ENCODE measurements at places on chromosomes 11 and 22.

GRCh38 chr22:23856721-23857605 lies 712 bp upstream of the SLC2A11 start:
- no peak for DNase-seq

DNA sequence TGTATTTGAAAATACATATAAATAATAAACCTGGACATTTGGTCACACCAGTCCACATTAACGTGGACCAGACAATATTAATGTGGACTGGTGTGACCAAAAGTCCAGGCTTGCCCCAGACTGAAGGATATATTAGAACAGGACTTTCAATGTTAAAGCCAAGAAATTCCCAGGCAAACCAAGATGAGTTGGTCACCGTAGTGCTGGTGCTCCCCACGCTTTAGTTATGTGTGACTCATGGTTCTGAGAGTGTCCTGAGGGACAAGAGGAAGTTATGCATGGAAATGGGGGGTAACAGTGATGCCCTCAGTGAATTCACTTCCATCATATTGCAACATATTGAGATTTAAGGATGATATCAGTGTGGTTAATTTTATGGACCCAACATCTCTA lies 31.4 kb downstream of the POU2AF1 start:
- DNase-seq, result no peak

- no peak for DNase-seq
These were observed 16.7 kb downstream of the BCL9L start for GRCh38 chr11:118908901-118909618.

- DNase-seq, result no peak
These were observed 9.0 kb upstream of the UPK2 start for GRCh38 chr11:118947091-118947490.

DNA sequence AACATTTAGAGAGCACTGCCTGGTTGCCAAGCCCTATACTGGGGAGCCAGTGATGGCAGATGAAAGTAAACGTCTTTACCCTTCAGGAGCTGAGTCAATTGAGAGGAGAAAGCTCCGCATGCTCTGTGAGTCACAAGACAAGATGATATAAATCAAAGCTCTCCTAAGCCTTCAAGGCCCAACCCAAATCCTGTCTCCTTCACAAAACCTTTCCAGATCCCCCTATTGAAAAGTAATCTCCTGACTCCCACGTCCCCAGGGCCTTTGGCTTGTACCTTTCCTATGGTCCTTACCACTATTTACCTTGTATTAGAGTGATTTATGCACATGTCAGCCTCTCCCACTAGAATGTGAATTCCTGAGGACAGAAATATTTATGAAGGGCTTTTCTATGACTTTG lies 230.1 kb upstream of the TENM4 start:
- DNase-seq, result no peak

GRCh38 chr22:27557286-27558008 lies 244.1 kb downstream of the MN1 start:
- DNase-seq, result no peak

- DNase-seq, result no peak
These were observed 1079.7 kb downstream of the TBC1D22A start for GRCh38 chr22:47842119-47842518.

GRCh38 chr11:116661056-116661455 lies 111.7 kb downstream of the BUD13 start:
- no peak for DNase-seq

DNA sequence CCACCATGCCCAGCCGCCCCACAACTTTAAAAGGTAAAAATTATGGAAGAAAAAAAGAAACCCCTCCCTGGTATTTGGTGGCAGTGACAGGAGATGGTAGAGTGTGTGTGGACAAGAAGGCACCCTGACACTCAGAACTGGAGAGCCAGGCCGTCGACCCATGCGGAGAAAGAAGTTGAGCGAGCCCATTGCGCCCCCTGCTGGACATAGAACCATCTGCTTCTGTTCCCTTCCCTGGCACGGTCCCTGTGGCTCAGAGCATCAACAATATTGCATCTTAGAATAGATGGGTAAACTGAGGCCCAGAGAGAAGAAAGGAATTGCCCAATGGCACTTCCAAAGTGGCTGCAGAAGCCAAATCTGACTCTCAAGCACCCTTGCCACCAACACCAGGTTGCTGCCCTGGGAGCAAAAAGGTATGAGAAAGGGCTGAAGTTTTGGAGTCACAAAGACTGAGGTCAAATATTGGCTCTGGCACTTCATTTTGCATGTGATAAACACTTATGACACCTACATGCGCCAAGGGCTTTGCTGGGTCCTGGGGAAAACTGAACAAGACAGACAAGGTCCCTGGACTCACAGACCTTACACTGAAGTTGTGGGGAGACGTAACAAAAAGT lies 8.6 kb downstream of the MRPL11 start:
- peak; percentile 71 for DNase-seq

- DNase-seq, result no peak
These were observed 309.6 kb downstream of the TBC1D22A start for GRCh38 chr22:47071807-47072641.

DNA sequence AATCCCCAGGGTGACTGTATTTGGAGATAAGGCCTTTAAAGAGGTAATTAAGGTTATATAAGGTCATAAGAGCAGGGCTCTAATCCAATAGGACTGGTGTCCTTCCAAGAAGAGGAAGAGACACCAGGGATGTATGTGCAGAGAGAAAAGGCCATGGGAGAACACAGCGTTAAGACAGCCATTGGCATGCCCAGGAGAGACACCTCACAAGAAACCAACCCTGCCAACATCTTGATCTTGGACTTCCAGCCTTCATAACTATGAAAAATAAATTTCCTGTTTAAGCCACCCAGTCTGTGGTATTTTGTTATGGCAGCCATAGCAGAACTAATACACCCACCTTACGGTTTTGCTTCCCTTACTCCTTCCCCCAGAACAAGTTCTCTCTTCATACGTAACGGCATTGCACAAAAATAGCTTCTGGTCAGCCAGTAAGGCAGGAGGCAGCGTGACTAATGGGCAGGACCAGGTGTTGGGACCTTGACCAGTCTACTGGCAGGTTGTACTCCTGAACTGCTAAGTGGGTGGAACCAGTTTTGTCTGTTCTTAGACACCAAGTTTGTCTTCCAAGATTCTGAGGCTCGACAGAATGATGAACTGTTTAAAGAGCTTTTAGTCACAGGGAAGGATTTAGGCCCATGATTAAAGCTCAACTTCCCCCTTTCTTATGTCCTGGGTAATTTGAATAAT lies 31.9 kb upstream of the UPB1 start:
- no peak for DNase-seq

DNA sequence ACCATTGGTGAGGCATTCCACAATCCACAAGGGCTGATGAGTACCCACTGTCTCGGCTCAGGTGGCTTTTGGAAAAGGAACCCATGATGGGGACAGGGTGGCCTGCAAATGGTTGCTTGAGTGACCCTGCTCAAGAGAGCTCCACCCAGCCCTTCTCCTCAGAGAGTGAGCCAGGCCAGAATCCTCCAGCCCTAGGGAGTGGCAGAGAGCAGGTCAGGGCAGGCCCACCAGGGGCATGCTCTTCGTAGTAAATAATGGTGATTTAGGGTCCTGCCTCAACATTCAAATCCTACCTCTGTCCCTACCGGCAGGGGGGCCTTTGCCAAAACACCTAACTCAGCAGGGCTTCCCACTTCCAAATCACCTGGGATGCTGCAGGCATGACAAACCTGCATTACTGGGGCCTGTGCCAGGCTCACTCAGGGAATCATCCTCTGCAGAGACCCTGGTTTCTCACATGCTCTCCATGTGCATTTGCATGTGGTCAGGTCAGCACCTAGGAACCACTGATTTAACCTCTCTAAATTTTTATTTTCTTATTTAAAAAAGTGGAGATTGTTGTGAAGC lies 17.3 kb upstream of the TP53I11 start:
- DNase-seq, result no peak

- peak; percentile 38 for DNase-seq
These were observed 10.2 kb upstream of the PDE2A start for GRCh38 chr11:72684236-72684912.

DNA sequence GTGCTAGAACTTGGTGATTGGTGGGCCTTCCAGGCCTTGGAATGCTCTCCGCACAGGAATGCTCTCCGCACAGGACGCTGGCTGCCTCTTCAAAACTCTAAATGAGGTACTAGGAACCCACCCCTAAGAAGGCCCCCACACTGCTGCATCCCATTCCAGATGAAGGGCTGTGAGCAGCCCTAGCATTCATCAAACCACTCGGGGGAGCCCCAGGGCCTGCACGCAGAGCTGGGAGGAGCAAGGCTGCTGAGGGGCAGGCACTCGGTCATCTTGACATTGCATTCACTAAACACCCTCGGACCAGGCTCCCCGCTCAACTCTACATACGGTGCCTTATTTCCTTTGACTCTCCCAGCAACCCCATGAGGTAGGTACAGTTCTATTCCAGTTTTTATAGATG lies 49.2 kb upstream of the EMID1 start:
- no peak for DNase-seq

DNA sequence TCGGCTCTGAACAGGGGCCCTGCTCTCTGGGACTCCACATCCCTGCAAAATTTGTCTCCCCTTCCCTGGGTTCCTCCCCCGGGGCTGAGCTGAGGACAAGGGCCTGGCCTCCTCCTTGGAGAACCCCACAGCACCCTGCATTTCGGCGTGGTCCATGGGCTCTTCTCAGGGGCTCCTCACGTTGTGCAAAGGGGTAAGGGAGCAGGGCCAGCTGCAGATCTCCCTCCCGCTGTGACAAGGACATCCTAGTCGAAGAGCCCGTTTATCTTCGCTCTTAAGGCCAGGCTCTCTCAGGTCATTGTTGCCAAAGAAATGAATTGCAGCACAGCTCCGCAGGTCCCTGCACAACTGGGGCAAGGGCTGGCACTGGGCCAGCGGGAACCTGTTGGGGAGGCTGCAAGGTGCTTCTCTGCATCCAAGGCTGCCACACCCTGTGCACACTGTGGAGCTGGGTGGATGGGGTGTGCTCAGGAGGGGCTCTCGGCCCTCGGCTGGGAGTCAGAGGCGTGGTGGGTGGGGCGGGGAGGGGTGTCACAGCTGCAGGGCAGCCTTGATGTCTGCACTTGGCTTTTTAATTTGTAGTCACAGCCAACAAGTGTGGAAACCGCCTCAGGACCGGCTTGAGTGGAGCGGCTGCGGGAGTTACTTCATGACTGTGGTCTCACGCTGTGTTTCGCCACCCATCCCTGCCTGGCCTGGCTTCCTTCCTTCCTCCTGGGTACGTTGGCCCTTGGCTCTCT lies 26.6 kb upstream of the SEPTIN5 start:
- DNase-seq, result no peak

DNA sequence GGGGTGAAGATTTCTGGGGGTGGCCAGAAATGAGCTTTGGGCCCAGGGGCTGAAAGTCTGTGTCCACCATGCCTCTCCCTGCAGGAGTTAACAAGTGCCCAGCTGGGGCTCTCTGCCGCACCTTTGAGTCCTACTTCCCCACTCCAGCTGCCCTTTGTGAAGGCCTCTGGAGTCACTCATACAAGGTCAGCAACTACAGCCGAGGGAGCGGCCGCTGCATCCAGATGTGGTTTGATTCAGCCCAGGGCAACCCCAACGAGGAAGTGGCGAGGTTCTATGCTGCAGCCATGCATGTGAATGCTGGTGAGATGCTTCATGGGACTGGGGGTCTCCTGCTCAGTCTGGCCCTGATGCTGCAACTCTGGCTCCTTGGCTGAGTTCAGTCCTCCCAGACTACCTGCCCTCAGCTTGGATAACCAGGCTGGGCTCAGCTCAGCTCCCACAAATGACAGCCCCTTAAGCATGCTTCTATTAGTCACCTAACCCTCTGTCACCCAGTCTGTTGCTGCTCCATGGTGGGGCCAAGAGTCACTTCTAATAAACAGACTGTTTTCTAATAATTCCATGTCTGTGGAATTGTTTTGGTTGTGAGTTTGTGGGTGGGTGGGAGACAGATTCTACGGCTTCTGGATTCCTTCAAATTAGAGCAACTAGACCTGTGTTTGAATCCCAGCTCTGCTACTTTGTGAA lies 3.0 kb upstream of the INPPL1 start:
- DNase-seq, result no peak

- DNase-seq, result peak; percentile 69
These were observed 11.4 kb upstream of the BRD1 start for GRCh38 chr22:49838771-49839717.

- no peak for DNase-seq
These were observed 20.1 kb upstream of the CHADL start for GRCh38 chr22:41260871-41261270.

DNA sequence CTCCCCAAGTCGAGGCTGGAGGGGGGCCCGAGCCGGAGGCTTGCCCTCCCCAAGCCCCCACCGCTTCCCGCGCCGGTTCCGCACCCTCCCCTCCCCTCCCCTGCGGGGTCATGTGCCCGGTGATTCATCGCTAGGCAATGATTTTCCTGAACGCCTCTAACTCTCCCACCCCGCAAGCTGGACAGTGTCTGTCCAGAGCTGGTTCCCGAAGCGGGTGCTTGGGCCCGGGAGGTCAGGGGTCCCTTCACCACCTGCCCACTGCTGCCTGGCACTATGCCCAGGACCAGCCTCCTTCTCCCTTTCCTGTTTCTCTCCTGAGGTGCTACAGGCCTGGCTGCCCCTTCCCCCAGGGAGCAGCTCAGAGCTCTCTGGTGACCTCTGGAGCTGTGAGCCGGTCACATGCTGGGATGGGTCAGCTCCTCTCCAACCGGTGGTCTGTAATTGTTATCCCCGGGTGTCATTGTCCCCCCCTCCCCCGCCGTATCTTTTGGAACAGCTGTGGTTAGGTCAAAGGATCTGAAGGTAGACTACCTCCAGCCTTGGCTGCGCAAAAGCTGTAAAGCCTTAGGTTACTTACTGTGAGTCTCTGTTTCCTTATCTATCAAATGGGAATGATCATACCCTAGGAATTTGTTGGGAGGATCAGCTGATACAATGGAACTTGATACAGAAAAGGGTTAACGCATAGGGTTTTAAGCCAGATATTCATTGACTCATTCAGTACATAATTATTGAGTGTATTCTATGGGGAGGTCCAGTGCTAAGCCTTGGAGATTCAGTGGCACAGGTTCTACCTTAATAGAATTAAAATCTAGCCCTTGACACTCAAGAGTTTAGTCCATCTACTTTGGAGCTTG lies 753 bp downstream of the STX3 start:
- no peak for DNase-seq

DNA sequence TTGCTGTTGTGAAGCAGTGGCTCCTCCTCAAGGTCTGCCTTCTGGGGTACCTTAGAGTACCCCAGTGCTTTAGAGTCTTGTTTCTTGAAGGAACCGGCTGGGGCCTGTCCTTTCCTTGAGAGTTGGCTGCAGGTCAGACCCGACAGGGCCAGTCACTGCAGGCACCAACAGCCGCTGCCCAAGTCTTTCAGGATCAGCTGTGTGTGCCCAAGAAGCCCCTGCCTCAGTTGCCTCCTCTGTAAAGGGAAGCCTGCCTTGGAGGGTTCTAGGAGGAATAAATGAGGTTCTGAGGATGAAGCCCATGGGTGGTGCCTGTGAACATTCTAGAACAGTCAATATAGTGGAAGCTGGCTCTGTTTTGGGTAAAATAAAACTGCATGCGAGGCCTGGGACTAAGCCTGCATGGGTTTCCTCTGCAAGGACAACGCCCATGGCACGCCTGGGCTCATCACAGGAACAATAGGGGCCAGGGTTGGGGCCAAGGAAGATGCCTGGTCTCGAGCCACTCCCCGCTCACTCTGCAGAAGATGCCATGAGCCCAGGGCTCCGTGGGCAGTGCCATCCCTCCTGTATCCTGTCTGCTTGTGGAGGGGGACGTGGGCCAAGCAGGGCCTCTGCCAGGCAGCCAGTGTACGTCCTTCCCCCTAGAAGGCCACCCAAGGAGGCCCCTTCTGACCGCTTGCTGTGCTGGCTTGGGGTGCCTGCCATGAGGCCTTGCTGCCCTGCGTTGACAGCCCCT lies 81.6 kb downstream of the MED15 start:
- no peak for DNase-seq

GRCh38 chr22:20663137-20663828 lies 110.6 kb upstream of the SERPIND1 start:
- DNase-seq, result no peak

GRCh38 chr11:43582863-43583462 lies 97.6 kb upstream of the HSD17B12 start:
- no peak for DNase-seq

Data from stimulated activated CD4-positive, alpha-beta T cell treated with anti-CD3 and anti-CD28 coated beads, Interleukin-4, amount 100 ng/mL, for 48 hours (primary cell).